ENCODE measurements at places on chromosomes 6 and 20. TPM values are rescaled to one million over a fixed set of nuclear protein-coding genes. Genes with fewer than 3 reads are reported as not detected.

- no peak for DNase-seq
Measured at GRCh38 chr20:35065181-35065580, 27.4 kb downstream of the TRPC4AP start.

- DNase-seq, result no peak
Measured at GRCh38 chr6:137226697-137227096, 7.5 kb upstream of the IFNGR1 start.

- DNase-seq, result no peak
Measured at GRCh38 chr6:11163932-11164331, 52.4 kb upstream of the ERVFRD-1 start.

DNA sequence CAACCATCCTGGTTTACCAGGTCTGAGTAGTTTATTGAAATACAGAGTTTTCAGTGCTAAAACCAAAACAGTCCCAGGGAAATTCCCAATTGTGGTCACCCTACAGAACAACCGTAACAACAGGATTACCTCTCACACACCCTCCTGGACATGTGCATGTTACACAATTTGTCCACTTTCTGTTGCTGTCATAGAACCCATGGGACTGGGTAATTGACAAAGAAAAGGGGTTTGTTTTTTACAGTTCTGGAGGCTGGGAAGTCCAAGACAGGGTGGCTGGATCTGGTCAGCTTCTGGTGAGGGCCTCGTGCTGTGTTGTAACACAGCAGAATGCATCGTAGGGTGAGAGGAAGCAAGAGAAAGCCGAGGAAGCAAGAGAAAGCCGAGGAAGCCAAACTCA lies 9.1 kb upstream of the ADA start:
- DNase-seq, result no peak

The ENPP3 gene
- not detected for total RNA-seq

The RAET1G gene
- not detected for total RNA-seq

The PSORS1C2 gene
- not detected for total RNA-seq
